ENCODE measurements at places on chromosomes 13 and 19.

DNA sequence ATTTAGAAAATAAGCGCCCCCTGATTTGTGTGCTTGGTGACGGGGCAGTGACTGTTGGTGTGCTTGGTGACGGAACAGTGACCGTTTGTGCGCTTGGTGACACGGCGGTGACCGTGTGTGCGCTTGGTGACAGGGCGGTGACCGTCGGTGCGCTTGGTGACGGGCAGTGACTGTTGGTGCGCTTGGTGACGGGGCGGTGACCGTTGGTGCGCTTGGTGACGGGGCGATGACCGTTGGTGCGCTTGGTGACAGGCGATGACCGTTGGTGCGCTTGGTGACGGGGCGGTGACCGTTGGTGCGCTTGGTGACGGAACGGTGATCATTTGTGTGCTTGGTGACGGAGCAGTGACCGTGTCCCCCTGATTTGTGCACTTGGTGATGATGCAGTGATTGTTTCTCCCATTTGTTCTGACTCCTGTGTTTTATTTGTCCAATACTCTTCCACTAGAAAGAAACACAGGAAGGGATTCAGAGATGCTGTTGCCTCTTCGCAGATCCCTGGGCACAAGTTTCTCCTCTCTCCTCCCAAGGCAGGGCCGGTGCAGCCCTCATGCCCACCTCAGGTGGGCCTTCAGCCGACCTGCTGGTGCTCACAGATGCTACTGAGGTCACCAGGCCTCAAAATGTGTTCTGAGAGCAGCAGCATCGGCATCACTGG is 128.3 kb downstream of the ATP11A start:
- DNase-seq: no peak

GRCh38 chr13:110150384-110151101 is 156.4 kb downstream of the COL4A1 start:
- DNase-seq: no peak

DNA sequence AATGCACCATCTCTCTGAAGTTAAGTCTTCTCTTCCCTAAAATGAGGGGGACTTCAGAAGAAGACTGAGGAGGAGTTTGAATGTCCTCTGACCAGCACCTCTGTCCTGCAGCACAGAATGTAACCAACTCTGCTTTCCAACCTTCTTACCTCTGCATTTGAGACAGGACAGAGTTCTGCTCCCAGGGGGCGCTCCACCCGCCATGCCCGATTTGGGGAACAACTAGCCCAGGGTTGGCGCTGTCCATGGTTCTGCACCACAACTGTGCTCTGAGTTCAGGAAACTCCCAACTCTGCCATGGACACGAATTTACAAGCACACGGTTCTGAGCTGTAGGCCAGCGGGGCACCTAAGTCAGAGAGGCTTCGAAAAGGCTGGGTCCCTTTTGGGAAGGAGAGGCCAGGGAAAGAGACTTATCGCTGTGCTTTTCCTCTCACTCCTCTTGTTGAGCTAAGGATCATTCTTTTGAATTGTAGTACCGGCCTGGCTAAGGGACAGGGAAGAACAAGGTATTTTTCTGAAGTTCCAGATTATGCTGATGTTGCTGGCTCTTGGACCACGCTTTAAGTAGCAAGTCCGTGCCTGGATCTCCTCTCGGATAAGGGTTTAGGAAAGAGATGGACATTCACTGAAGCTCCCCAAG is 22.2 kb downstream of the SIGLEC5 start:
- no peak for DNase-seq

DNA sequence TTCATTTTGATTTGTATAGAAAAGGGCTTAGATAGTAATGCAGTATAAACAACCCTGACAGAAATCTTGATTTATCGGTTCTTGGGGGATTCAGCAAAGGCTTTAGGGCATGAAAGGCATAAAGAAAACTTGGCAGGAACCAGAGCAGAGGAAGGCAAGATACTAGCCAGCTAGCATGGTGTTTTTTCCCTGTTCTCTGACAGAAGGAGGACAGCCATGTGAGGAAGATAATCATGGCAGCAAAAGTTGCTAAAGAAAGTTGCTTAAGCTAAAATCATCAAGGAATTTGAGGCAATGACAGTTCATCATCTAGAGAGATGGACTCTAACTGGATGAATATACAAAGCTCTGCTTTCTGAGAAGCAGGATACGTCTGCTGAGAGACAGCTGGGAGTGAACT is 294.1 kb downstream of the KCNRG start:
- DNase-seq: no peak
